Dorsolateral prefrontal cortex (tissue), 122 donors: ENCODE measurements at places on chromosomes 7 and 10.
A peak's percentile ranks its signal among the peaks of the same experiment; 100 is the strongest.

GRCh38 chr7:71652510-71652909 lies 520.6 kb downstream of the GALNT17 start:
- no peak for DNase-seq

GRCh38 chr7:13989126-13989948 lies at the start of gene ETV1:
Gene ETV1 (minus strand): TSS chr7:13989666. CDS start chr7:13989052, 614 bp downstream.
- DNase-seq = peak; percentile 55

- no peak for DNase-seq
These were observed 48.0 kb downstream of the MALSU1 start for GRCh38 chr7:23347033-23347681.

DNA sequence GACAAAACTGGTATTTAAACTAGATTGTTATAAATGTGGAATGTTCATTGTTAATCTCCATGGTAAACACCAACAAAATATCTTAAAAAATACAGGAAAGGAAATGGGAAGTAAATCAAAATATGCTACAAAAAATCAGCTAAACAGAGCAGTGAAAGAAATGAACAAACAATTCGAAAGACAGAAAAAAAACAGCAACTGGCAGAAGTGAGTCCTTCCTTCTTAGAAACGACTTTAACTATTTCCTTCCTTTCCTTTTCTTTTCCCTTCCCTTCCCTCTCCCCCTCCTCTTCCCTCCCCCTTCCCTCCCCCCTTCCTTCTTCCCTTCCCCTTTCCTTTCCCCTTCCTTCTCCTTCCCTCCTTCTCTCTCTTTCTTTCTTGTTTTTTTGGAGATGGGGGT lies 12.8 kb downstream of the ZNF248 start:
- no peak for DNase-seq

DNA sequence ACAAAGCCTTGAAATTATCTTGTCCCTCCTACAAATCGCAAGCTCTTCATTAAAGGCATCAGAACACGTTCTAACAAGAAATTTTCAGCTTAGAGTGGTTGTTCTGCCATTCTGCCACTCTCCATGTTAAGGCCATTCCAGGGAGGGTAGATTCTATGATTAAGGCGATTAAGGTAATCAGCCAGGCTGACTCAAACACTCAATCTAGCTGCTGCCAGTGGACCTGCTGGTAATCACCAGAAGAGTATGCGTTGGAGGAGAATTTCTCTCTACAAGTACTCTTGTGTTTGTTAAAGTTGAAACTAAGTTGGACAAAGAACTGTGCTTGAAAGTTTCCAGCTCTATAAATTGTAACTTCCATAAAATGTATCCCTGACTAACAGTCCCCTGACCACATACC lies 149.2 kb upstream of the COL1A2 start:
- no peak for DNase-seq

- DNase-seq = no peak
These were observed 31.3 kb downstream of the RNF216 start for GRCh38 chr7:5750031-5750653.

- no peak for DNase-seq
These were observed 262.8 kb downstream of the SLC25A13 start for GRCh38 chr7:96059075-96059474.

DNA sequence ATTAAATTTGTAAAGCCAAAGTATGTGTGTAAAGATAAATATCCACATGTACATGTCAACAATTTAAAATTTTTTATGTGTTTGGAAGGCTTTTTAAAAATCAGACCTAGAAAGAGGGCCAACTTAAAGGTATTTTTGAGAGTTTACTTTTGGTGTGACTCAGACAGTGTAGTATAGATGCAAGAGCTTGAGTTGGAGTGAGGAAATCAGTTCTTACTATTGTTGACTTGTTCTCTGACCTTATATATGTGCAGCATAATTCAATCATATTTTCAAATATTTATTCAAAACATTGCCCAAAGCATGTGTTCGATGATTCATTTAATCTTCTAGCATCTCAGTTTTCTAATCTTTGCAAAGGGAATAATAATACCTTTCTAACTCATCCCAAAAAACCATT lies 243.7 kb upstream of the PRKCQ start:
- no peak for DNase-seq

- DNase-seq = no peak
These were observed 138.8 kb upstream of the FAM20C start for GRCh38 chr7:53531-53930.

GRCh38 chr10:128915630-128916029 lies 551.4 kb upstream of the MGMT start:
- DNase-seq = no peak

GRCh38 chr7:44201813-44202212 lies 1.0 kb downstream of the YKT6 start:
- no peak for DNase-seq

- no peak for DNase-seq
These were observed 44.7 kb downstream of the KLF6 start for GRCh38 chr10:3740157-3740871.

GRCh38 chr7:47988496-47989386 lies 9.3 kb upstream of the HUS1 start:
- DNase-seq = no peak

DNA sequence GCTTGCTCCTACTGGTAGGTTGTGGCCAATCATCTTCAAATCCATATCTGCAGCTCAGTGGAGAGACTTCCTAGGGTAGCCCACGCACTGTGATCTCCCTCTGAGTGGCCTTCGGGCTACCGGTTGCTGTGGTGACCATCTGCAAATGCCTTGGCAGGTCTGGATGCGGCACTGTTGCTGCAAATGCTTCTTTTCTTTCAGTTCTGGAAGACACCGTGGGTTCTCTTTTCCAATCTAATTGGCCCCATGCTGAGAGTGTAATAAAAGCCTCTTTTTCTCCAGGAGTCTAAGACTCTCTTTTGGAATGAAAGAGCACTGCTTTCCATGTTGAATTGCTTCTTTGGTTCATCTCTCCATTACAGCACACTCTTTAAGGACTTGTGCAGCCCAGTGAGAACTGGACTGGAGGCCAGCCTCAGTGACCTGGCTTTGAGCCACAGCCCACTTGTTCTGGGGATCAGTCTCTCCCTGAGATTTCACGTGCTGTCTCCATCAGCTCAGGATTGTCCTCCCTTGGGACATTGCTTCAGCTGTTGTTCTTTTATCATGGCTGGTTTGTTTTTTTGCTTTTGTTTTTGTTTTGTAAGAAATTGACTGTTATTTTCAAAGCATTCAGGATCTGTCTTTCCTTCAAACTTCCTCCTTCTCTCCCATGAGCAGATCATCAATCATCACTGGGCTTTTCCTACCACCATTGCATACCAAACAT lies 286.6 kb downstream of the BMPER start:
- no peak for DNase-seq
